NCI-H446 (cell line): ENCODE measurements at places on chromosomes 13 and 19.
A peak's percentile ranks its signal among the peaks of the same experiment; 100 is the strongest.

DNA sequence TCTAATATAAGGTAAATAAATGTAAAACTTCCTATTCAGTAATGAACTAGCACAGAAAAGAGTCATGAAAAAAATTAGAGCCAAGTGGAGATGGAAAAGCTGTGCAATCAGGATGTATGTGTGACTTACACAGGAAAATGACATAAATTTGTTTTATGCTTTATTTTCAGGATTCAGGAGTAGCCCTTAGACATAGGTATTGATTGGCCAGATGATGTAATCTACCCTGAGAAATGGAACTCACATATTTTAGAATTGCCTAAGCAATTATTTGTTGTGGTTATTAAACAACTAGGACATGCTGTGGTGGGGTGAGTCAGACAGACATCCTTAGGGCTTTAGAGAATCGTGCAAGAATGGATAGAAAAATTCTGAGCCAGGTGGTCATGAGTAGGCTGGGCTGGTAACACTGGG, 110.6 kb downstream of the PCDH9 start:
- no peak for DNase-seq

- no peak for DNase-seq
These were observed 6.0 kb upstream of the CCDC97 start for GRCh38 chr19:41303954-41304353.

DNA sequence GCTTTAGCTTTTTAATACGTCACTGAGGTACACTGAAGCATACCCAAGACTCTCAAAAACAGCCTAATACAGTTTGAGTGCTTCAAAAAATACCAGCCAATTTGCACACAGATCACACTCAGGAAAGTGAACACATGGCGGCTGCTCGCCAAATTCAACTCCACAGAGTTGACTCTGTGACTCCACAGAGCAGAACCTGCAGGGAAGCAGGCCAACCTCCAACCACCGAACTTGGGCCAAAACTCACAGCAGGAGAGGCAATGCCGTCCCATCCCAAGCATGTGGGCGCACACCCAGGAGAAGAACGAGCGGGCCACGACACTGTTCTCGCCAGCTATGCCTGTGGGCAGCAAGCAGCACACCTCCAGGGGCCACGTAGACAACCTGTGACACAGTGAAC, 21.1 kb downstream of the ELL start:
- DNase-seq, result no peak

DNA sequence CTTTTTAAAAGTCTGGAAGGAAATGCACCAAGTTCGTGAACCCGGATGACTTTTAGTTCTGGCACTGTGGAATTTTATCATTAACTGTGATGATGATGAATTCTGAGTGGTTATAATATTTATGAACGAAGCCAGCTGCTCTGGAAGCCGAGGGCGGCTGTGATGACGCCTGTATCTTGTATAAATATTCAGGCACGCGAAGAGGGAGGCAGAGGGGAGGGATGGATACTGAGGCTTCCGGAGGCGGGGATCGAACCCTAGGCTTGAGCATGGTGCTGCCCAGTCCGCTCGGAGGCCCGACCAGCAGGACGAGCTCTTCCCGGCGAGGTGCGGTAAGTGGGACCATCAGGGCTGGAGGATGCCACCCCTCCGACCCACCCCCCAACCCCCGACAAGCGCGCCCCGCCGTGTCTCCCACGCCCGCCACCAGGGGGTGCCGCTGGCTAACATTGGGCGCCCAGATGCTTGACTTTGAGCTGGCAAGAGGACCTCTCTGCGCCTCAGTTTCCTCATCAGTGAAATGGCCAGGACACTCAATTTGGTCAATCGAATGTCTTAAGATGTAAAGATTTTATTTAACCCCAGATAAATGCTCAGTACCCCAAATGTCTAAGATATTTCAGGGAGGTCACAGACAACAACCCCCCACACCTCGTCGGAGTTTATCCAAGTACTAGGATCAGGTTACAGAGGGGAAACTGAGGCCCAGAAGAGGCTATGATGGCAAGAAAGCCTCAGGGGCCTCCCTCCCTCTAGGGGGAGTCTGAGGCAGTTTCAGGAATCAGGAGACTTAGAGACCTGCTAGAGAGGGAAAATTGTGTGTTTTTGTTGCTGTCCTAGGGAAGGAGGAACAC, 4.5 kb upstream of the RAB3A start:
- no peak for DNase-seq

DNA sequence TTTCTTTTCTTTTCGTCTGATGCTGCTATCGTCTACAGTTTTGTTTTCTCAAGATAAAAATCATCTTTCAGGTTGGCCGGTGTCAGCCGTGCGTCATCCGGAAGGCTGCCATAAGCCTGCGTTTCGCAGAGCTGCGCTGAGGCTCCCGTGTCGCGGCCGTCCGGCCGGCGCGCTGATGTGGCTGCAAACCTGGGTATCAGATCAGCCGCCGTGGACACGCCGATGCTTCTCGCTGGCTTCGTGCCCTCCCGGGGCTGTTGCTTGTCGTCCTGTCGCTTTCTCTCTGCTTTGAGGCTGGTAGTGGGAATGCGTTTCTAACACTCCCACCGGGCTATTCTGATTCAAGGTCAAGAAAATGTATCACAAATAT, 45.9 kb upstream of the TFDP1 start:
- no peak for DNase-seq

GRCh38 chr13:31351376-31351775, 151.6 kb downstream of the B3GLCT start:
- DNase-seq, result no peak

DNA sequence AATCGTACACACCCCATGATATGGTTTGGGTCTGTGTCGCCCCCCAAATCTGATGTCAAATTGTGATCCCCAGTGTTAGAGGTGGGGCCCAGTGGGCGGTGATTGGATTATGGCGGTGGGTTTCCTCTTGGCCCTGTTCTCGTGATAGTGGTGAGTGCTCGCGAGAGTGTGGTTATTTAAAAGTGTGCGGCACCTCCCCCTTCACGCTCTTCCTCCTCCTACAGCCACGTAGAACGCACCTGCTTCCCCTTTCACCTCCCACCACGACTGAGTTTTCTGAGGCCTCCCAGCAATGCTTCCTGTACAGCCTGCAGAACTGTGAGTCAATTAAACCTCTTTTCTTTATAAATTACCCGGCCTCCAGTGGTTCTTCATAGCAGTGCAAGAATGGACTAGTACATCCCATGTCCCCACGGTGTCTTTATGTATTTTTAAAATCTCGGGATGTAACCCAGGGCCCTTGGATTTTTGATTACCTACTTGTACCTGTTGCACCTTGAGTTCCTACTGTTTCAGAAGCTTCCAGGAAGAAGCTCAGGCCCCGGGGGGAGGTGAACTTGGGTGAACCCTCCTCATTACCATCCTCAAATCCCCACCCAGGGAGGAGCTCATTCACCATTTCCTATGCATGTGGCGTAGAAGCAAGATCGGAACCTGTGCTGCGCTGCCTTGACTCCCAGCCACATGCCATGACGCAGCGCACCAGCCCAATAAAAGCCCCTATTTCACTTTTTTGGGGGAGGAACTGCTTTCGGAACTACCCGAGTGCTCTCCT, 52.4 kb downstream of the TEX29 start:
- no peak for DNase-seq

DNA sequence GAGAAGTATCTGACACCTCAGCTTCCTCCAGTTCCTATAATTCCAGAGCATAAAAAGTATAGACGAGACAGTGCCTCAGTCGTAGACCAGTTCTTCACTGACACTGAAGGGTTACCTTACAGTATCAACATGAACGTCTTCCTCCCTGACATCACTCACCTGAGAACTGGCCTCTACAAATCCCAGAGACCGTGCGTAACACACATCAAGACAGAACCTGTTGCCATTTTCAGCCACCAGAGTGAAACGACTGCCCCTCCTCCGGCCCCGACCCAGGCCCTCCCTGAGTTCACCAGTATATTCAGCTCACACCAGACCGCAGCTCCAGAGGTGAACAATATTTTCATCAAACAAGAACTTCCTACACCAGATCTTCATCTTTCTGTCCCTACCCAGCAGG, 3.1 kb downstream of the KLF5 start:
- no peak for DNase-seq

DNA sequence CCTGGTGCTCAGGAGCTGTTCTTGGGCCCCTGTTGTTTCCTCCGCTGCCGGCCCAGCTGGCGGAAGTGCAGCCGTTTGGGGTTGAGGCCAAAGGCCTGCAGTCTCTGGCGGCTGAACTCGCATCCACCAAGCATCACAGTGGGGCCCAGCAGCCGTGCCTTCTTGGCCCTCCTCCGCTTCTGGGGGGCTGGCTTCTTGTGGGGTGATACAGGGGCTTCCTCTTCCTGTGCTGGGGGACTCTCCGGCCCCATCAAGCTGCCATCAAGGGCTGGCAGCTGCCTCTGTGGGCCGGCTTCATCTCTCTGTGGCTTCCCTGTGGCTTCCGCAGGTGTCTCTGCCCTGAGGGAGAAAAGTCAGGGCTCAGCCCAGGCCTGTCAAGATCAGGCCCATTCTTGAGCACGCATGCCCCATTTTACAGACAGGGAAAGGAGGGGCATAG, 10.3 kb downstream of the ATG4D start:
- no peak for DNase-seq

DNA sequence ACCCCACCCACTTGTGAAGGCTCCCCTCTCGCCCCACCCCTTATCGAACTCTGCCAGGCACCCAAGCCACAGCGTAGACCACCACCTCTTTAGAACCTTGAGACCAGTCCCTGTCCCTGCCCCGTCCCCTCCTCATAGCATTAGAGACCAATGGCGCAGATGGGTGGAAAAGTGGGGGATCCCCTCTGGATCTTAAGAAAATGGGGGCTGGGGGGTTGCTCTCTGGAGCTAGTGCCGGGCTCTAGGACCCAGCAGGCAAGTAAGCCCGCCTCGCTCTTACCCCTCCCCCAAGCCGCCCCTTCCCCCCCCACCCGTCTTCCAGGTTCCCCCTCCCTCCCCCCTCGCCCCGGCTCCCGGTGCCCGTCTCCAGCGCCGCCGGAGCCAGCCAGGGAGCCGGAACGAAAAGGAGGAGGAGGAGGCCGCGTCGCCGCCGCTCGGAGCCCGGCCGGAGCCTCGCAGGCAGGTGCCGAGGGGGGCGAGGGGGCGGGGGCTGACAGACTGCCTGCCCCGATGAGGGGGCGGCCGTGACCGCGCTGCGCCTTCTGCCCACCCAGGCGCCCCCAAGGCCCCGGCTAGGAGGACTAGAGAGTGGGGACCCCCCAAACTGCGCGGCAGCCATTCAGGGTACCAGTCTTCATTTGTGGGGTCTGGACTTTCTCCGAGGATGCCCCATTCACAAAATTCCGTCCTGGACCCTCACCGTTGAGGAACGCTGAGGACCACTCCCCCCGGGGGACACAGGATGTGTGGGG, at the start of gene SPRED3:
SPRED3 (plus strand) TSS at position 349 of the 752 bp plus-strand sequence. CDS start 1,606 bp downstream, outside the sequence.
- DNase-seq, result peak; percentile 85

DNA sequence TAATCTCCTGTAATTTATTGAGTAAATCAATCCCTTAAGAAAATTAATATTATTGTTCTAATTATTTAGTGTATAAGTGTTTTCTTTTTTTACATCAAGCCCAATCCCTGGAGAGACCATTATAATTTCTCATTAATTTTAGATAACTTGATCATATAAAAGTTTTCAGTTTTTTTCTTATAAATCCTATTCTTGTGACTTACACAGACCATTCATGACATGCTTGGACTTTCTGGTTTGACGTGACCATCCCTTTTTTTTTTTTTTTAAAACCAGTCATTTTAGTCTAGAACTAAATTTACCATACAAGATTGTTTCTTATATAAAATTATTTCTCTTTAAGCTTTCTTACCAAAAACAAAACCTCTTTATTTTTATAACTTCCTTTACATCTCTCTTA, 5.4 kb upstream of the MTRF1 start:
- DNase-seq, result no peak

DNA sequence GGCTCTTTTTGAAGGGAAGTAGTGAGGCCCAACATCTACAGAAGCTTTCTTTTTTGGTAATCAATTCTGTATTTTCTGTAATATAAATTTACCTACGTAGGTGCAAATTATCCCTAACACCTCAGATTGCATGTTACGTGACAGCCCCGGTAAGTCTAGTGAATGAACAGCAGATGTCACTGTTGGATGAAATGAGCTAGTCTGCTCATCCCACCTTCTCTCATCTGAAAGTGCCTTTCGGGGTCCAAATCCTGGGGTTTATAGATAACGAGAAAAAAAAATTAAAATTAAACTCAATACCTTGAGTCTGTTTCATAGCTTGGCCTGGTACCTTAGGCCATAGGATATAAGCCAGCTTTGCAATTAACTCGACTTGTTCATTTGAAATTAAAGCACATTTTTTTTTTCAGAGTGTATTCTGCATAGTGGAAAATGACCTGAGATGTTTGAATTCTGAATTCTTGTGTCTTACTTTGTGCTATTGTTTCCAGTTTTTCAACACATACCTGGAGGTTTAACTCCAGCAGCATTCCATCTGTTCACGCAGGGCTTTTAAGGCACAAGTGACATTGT, 548.2 kb downstream of the GPC5 start:
- peak; percentile 6 for DNase-seq

- no peak for DNase-seq
These were observed 49.3 kb upstream of the STARD13 start for GRCh38 chr13:33334831-33335230.
